ENCODE measurements at places on chromosomes 3 and 15. TPM values are rescaled to one million over a fixed set of nuclear protein-coding genes. Genes with fewer than 3 reads are reported as not detected.

DNA sequence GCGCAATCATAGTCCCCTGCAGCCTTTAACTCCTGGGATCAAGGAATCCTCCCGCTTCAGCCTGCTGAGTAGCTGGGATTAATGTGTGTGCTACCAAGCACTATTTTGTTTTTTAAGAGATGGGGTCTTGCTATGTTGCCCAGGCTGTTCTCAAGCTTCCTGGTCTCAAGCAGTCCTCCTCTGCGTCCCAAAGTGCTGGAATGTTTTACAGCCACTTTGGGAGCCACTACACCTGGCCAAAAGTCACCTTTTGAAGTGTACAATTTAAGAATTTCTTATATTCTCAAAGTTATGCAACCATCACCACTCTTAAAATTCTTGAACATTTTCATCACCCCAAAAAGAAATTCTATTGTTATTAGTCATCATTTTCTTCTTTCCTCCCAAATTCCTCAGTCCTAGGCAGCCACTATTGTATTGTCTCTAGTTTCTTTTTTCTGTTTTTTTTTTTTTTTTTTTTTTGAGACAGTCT lies 17.8 kb downstream of the CDV3 start:
- DNase-seq, result peak; percentile 65

GRCh38 chr3:124243177-124243859 lies 251.4 kb upstream of the ROPN1 start:
- no peak for DNase-seq

GCSAM gene
- not detected for total RNA-seq

GRCh38 chr15:94265982-94266381 lies 34.6 kb downstream of the MCTP2 start:
- peak; percentile 29 for DNase-seq

GRCh38 chr3:7789324-7789723 lies 712.3 kb upstream of the LMCD1 start:
- DNase-seq, result no peak

DNA sequence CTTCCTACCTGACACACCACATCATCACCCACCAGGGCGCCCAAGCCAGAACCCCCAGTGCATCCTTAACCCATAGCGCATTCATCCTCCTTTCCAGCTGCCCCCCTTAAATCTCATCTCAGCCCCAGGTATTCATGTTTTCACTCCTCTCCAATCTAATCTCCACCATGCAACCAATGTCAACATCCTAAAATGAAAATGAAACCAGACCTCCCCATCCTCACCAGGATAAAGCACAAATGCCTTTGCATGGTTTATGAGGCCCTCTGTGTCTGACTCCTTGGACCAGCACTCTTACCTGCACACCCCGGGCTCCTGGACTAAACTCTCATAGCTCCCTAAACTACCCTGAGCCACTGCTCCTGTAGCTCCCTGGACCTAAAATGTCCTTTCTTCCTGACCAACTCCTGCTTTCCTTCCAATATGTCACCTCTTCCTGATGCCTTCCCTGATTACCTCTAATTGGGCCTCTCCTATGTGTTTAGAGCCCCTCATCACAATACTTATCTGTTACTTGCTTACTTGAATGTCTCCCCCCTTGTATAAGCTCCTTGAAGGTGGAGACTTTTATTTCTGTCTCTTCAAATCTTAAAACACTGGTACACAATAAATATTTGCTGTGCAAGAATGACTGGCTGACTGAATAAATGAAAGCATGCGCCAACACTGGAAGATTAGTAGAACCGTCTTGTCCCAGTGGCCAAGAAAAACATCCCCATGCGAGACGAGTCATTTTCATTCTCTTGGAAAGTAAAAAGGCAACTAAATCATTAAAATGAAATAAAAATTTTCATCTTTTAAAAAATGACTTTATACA lies 142.5 kb downstream of the XXYLT1 start:
- no peak for DNase-seq

GPR62 gene
- not detected for total RNA-seq

GRCh38 chr15:32104061-32104995 lies 74.0 kb downstream of the CHRNA7 start:
- no peak for DNase-seq

GRCh38 chr3:169453256-169454059 lies 210.1 kb downstream of the MECOM start:
- DNase-seq, result no peak

Measured in RPMI7951 (cell line).